ENCODE measurements at places on chromosomes 3 and 15.

GRCh38 chr15:58447271-58448010, 15.7 kb downstream of the LIPC start:
- DNase-seq: peak; percentile 68

DNA sequence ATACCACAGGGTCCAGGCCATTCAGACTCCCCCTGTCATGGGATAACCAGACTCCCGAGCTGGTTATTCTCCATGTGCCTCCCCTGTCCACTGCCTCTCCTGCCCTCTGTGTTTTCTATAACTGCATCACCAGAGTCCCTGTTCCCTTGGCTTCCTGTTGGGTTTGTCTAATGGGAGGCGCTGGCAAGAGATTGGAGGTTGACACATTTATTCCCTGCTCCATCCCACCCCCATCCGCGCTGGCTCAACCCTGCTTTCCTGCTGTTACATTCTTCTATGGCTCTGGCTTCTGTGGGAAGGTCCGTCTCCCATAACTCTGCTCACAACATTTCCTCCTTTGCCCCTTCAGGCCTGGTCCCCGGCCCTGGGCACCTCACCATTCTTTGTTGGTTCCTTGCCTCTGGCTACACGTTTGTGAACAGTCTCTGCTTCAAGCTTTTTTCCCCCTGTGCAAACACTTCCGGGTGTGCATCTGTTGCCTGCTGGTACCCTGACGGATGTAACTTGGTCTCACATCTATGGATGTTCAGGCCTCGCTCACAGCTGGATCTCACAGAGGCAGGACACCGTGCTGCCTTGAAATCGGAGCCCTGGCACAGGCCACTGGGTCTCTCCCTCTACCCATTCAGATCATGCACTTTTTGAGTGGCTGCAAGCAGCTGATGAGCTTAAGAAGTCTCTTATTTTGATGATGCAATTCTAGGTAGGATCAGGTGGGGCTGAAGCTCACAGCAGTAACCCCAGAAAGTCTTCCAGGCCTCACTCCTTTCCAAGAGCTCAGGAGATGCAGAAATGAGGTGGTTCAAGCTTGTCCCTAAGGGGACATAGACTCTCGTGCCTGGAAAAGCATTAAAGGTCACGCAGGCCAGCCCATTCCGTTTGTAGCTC, 68.6 kb upstream of the ATP13A3 start:
- no peak for DNase-seq

GRCh38 chr3:13451301-13451673, 28.8 kb upstream of the HDAC11 start:
- peak; percentile 28 for DNase-seq

- DNase-seq: no peak
These were observed 10.4 kb upstream of the MME start for GRCh38 chr3:155069729-155070128.

- no peak for DNase-seq
These were observed 16.7 kb downstream of the KAT2B start for GRCh38 chr3:20056725-20057611.

DNA sequence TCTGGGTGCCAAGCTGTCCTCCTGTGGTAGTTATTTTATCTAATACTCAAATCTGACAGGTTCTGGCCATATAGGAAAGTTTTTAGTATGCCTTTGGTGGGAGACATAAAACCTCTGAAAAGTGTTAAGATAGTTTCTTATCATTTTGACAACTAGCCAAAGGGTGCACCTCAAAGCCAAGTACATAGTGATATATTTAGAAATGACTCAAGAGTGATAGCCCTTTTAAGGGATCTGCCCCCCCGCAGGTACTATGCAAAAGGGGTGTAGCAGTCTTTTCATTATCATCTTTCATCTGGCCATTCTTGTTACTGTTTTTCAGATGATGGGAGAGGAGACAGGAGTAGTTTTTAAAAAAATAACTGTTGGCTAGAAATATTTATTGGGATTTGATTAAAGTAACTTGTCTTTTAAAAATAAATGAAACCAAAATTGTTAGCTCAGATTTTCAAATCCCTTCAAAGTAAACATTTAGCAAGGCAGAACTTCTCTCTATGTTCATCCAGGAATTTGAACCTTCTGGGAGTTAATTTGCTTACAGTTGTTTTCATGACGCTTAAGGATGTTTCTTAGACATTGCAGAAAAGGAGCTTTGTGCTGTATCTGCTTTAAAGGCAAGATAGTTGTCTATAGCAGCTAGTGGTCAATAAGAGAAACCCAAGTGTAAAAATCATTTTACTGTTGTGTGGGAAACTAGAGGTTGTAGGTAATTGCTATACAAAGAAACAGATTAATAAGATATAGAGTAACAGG, 5.1 kb downstream of the PHLDB2 start:
- no peak for DNase-seq

- DNase-seq: no peak
These were observed 27.6 kb downstream of the TBC1D2B start for GRCh38 chr15:78049691-78050440.

DNA sequence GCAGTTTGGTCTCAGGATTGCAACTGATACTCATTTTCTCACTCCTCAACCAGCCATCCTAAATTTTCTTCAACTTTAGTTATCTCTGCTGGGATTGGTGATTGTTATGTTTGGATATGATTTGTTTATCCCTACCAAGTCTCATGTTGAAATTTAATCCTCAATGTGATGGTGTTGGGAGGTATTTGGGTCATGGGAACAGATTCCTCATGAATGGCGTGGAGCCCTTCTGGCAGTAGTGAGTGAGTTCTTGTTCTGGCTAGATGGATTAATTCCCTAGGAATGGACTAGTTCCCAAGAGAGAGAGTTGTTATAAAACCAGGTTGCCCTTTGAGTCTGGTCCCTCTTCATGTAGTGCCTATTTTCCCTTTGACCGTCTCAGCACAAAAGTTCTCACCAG, 399.9 kb downstream of the SQOR start:
- DNase-seq: no peak

GRCh38 chr15:69117431-69117871, 43.0 kb upstream of the GLCE start:
- DNase-seq: no peak

DNA sequence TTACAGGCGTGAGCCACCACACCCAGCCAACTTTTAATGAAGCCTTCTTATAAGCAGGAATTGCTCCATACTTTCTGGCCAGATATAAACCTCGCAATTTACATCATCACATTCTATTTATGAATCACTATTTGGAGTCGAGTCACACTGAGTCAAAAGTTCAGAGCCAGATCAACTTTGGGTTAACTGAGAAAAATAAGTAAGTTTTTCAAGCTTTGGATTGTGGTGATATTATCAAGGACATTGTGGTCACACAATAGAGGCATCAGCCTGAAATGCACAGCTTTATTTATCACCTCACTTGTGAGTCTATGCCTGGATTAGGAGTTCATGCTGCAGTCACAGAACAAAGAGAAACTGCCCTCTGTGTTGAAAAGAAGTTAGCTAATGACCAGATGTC, 1163.5 kb downstream of the ROBO1 start:
- no peak for DNase-seq

DNA sequence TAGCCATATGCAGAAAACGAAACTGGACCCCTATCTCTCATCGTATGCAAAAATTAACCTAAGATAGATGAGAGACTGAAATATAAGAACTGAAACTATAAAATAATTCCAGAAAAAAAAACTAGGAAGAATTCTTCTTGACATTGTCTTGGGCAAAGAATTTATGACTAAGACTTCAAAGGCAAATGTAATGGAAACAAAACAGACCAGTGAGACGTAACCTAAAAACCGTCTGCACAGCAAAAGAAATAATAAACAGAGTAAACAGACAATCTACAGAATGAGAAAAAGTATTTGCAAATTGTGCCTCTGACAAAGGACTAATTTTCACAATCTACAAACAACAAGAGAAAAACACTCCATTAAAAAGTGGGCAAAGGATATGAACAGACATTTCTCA, 92.3 kb downstream of the FAM227B start:
- no peak for DNase-seq

DNA sequence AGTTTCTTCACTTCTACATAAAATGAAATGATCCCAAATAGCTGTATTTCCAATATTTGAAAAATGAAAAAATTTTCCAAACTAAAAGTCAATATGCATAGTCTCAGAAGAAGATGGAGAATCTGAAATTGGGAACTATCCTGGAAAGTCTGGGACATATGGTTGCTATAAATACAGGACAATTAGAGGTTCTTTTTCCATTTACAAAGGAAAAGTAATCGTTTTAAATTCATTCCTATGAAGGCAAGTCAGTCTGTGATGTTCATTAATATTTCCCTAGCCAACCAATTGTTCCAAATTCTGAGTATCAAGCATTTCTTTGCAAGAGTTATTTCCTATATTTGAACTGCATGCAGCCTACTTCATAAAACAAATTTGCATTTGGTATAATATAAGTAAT, 102.2 kb downstream of the NEDD4 start:
- no peak for DNase-seq

GRCh38 chr3:14801668-14802380, 16.9 kb upstream of the FGD5 start:
- DNase-seq: no peak

DNA sequence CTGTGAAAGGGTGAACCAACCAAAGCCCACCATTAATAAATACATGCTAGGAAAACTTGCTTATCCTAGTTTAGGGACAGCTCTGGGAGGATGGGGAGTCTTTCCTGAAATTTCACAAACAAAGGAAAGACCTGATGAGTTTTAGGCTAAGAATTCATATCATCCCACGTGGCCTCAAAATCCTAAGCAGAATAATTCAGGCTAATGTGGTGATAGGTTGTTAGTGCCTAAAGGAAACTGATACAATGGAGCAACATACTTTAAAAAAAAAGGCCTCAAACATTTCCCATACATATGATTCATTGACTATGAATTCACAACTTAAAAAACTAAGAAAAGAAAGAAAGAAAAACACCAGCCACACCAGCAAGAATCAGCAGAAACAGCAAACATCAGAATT, 126.9 kb upstream of the CNTN4 start:
- DNase-seq: no peak

- no peak for DNase-seq
These were observed 74.3 kb downstream of the NUP210 start for GRCh38 chr3:13345772-13346171.

Data from CD4-positive, alpha-beta T cell treated with Interleukin-4 for 1 hour (primary cell).